ENCODE measurements at places on chromosomes 7 and 10. TPM values are rescaled to one million over a fixed set of nuclear protein-coding genes. Genes with fewer than 3 reads are reported as not detected.

SLC25A28 gene
- total RNA-seq: 35.8 TPM

SPDYE6 gene
- not detected for total RNA-seq

ADK gene
- total RNA-seq: 50.8 TPM

MAGI2 gene
- 0.80 TPM for total RNA-seq

C10orf105 gene
- not detected for total RNA-seq

DMBT1 gene
- total RNA-seq: 1.6 TPM

RAB18 gene
- total RNA-seq: 99.5 TPM
